ENCODE measurements at places on chromosomes 7 and 10. TPM values are rescaled to one million over a fixed set of nuclear protein-coding genes. Genes with fewer than 3 reads are reported as not detected.

The EPO gene
- total RNA-seq = not detected

The KBTBD2 gene
- 29.9 TPM for total RNA-seq

The CPA4 gene
- not detected for total RNA-seq

The CBX3 gene
- 107 TPM for total RNA-seq

DNA sequence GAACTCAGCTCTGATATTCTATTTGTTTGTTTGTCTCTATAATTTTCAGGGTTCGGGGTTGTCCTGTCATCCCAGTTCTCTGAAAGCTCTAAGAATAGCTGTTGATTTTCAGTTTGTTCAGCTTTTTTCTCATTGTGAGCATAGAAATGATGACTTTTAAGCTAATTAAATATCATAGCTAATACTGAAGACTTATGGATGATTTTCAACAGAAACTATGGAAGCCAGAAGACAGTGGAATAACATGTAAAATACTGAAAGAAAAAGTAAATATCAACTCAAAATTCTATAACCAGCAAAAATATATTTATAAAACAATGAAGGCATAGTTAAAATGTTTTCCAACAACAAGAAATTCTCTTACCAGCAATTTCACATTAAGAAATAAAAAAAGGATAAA lies 96.4 kb upstream of the ETV1 start:
- no peak overlapping the region for H3K27ac ChIP-seq
- no peak for DNase-seq
- H3K27me3 ChIP-seq = no peaks in the 10 kb centered on the region
- H3K36me3 ChIP-seq = no peaks in the 10 kb centered on the region
- H3K4me1 ChIP-seq = no peaks in the 10 kb centered on the region
- H3K4me3 ChIP-seq = no peak overlapping the region

- no peak overlapping the region for H3K27ac ChIP-seq
- no peaks in the 10 kb centered on the region for H3K4me1 ChIP-seq
- H3K4me3 ChIP-seq = no peak overlapping the region
- no peaks in the 10 kb centered on the region for H3K27me3 ChIP-seq
- no peak for DNase-seq
These were observed 11.1 kb downstream of the LRRN3 start for GRCh38 chr7:111101856-111102646.

DNA sequence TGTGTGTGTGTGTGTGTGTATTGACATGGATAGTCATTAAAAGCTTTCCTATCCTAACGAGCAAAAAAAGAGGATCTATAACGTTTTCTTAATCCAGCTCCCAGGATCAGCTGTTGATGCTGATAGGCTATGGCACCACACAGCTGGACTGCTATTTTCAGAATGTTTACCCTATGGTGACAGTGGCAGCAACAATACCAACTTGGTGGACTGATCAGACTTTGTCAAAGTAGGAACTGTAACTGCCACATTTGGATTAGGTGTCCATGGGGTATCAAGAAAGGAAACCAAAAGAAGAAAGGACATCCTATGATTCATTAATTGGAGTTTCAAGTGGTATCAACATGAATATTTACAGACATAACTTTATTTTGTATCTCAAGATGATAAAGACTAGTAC lies 2.7 kb upstream of the CLEC5A start:
- no peak overlapping the region for H3K27ac ChIP-seq
- H3K36me3 ChIP-seq = no peaks in the 10 kb centered on the region
- H3K4me3 ChIP-seq = no peak overlapping the region
- H3K4me1 ChIP-seq = no peaks in the 10 kb centered on the region

GRCh38 chr10:80473692-80474596 lies 19.8 kb downstream of the TSPAN14 start:
- H3K4me3 ChIP-seq = no peak overlapping the region
- peaks cover 44% of the 10 kb centered on the region for H3K4me1 ChIP-seq
- H3K36me3 ChIP-seq = no peaks in the 10 kb centered on the region
- DNase-seq = no peak
